Left renal cortex interstitium (tissue), 4 donors: ENCODE measurements at places on chromosomes 12 and 14.

DNA sequence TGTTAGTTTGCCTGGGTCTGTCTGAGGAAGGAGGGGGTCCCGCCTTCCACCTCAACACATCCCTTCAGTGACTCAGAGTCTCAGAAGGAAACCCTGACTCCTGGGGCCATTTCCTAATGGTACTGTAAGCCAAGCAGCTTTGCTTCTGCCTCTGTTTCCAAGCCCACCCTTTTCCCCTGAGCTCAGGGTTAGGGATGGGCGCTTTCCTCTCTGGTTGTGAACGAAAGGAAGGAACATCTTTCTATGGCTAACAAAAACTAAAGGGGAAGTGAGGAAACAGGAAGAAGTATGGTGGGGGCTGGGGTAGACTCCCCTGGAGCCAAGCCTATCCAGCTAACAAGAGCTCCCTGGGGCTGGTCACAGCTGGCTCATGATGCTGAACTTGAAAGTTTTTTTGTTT, 11.6 kb upstream of the UNC119B start:
- no peak for DNase-seq

- no peak for DNase-seq
Observed at GRCh38 chr12:32478858-32479725, 79.7 kb downstream of the FGD4 start.

GRCh38 chr12:2924019-2924418, 33.3 kb downstream of the TULP3 start:
- no peak for DNase-seq

- no peak for DNase-seq
Observed at GRCh38 chr12:42213023-42213422, 25.0 kb downstream of the YAF2 start.

DNA sequence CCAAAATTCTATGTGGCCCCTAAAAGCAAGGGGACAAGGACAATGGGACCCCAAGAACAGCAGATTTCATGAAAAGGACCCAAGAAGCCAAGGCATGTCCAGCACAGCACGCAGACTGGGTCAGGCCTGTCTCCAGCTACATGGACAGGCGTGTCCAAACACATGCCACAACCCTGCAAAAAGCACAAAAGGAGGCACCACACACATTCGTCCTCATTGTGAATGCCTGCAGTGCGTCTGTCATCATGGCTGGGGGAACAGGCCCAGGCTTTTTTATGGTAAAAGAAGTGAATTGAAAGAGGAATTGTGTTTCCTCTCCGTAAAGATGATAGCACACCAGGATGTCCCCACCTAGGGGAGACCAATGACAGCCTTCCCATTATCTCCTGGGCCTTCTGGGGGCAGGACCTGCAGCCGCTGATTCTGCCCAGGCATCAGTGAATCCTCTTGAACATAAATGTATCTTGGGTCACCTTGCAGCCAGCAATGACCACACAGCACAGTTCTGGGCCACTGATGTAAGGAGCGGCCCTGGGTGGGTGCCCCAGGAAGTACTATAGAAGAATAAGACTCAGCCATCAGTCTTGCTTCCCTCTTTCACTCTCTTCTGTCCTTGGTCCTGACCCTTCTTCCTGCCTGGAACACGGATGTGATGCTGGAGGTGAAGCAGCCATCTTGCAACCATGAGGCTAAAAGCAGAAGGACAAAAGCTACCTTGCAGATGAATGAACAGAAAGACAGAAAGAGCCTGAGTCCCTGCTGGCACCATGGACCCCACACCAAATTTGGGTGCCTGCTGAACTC, 29.8 kb upstream of the C14orf180 start:
- no peak for DNase-seq

GRCh38 chr14:53330441-53330840, 177.3 kb upstream of the DDHD1 start:
- DNase-seq: no peak

GRCh38 chr14:57287745-57288144, 19.0 kb downstream of the AP5M1 start:
- no peak for DNase-seq

DNA sequence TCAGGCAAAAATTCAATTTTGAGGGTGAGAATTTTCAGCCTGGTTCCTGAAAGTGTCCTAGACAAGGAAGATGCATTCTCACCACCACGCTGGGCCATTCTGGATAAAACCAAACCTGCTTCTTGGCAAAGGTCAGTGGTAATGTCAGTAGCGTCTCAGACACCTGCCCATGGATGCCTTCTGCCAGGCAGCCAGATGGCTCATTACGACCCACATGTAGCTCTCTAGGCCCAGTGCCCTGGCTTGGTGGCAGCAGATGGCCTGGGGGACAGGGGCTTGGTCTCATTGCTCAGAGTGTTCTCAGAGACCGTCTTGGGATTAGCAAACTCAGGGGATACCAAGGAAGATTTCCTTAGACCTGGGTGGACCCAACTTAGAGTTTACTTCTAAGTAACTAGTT, 105.1 kb downstream of the ARF6 start:
- DNase-seq: no peak

DNA sequence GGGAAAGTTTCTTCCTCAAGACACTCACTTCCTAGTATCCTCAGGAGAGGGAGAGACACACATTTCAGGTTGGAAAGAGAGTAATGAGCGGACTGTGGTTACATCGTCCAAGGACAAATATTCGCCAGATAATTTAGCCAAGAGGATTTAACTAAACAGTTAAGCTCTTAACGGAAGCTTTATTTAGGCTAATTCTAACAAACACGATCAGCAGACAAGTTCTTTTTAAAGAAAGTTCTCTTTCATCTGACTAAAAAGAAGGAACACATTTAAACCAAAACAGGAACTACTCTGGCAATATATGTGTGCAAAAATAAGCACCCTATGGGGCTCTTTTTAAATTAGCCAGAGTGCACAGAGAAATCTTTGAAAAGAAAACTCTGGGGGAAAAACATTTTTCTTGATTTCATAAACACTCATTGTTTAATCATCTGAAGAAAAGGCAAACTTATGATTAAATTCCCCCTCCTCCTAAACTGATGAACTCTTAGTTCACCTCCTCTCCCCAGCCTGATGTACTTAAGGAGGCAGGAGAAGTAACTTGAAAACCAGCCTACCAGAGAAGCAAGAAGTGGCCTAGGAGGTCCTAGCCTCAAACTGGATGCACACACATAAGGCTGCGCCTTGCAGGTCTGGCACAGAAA, 13.3 kb upstream of the BTG1 start:
- no peak for DNase-seq

DNA sequence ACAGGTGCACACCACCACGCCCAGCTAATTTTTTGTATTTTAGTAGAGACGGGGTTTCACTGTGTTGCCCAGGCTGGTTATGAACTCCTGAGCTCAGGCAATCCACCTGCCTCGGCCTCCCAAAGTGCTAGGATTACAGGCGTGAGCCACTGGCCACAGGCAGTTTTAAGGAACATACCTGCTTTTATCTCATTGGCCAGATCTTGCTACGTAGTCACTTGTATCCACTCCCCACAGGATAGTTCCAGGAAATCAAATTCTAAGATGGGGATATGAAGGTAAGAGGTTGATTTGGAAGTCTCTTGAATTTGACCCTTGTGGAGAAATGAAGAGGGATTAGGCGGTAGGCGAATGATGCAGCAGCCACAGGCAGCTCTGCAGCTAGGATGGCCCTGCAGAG, 8.8 kb upstream of the PLEKHG6 start:
- no peak for DNase-seq

DNA sequence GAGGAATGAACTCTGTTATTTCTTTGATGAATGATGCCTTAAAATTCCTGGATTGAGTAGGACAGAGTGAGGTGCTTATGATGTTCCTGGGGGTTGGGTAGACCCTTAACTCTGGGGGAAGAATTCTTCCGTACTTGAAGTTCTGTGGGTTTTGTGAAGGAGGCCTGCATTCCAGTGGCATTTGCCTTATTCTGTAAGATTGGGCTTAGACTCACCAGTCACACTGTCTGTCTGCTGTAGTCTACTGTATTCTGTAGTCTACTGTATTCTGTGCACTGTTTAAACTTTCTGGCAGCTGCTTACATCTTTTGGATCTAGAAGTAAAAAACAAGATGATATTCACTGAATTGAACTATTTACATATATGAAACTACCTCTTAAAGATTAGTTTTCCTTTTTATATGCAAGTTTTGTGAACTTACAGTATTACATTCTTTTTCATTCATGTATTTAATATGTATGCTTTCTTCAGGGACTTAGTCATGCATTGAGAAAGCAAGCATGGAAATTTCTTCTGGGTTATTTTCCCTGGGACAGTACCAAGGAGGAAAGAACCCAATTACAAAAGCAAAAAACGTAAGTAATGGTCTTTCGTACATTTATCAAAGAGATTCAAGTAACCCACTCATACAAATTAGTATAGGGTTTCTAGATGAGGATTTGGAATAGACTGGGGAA, 42.3 kb upstream of the TPH2 start:
- no peak for DNase-seq

DNA sequence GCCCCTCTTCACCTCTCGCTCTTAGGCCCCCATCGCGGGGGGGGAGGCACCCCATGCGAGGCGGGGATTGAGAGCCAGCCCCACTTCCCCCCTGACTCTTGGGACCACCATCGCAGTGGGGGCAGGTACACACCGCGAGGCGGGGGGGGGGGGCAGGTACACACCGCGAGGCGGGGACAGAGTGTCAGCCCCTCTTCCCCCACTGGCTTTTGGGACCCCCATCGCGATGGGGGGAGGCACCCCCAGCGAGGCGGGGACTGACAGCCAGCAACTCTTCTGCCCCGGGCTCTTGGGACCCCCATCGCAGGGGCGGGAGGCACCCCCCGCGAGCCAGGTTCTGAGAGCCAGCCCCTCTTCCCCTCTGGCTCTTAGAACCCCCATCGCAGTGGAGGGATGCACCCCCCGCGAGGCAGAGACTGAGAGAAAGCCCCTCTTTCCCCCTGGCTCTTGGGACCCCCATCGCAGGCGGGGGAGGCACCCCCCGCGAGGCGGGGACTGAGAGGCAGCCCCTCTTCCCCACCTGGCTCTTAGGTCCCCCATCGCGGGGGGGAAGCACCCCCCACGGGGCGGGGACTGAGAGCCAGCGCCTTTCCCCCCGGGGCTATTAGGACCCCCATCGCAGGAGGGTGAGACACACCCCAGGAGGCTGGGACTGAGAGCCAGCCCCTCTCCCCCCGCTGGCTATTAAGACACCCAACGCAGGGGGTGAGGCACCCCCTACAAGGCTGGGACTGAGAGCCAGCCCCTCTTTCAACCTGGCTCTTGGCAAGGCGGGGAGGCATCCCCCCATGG, 196.5 kb upstream of the PZP start:
- no peak for DNase-seq

DNA sequence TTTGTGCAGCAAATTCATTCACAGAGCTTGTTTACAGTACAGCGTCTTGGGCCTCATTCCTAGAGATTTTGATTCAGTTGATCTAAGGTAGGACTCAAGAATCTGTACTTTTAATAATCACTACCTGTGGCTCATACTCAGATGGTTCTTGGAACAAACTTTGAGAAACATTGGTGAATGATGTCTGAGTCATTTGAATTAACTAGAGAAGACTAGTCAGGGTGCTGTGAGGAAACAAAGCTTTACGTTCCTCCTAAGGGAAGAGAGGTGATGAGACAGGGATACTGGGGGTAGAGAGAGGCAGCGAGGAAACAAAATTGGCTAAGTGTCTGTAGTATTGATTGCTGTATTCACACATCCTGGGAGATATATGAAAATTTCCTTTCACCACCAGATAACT, 109.4 kb downstream of the SLC15A5 start:
- DNase-seq: no peak
